ENCODE measurements at places on chromosomes 5 and 9.

- no peak for DNase-seq
Observed at GRCh38 chr5:145824040-145824439, 11.1 kb downstream of the PRELID2 start.

DNA sequence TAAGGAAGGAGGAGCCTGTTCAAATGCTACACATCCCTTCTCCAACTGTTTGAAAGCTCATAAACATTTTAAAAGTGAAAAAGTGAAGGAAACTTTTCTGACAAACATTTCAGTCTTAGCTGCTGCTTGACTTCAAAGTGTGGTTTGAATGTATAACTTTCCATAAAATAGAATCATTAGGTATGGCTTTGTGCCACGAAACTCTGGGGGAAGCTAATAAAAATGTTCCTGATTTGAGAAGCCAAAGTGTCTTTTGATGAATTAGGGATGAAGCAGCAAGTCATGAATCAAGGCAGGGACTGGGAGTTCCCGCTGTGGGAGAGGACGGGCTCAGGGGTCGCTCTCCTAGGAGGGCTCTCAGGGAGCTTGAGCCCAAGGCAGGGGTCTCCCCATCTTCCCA, 15.3 kb downstream of the MVB12B start:
- no peak for DNase-seq

GRCh38 chr9:76323490-76323889, 70.7 kb downstream of the RFK start:
- DNase-seq = no peak

DNA sequence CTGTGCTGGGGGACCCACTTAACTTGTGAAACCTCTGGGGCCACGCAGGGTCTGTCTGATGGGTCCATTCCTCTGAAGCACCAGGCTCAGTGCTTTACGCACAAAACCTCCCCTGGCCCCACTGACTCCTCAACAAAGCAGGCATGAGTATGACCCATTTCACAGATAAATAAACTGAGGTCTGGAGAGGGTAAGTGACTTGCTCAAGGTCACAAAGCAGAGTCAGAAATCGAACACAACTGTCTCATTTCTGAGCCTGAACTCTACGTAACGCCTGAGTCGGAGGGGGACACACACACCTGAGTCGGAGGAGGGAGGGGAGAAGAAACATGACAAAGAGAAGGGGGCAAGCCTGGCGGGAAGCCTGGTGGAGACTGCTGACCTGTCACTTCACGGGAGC, 48.0 kb upstream of the RAPGEF1 start:
- no peak for DNase-seq

- no peak for DNase-seq
Observed at GRCh38 chr5:179374506-179375235, 29.4 kb upstream of the ADAMTS2 start.

DNA sequence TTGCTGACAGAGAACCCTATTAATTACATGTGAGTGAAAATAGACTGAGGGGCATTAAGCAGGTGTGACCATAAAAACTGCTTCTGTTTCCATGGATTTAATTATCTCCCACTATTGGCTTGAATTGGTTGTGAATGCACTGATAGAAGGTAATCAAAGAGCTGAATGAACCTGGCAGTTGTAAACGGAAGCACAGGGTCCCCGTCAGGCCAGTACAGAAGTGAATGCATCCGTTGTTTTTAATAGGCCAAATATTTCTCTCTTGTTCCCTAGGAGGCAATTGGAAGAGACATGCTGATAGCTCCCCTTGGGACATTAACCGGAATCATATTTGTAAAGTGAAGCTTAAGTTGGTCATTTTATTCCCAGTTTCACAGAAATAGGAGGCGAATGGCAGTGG, 147.0 kb downstream of the CAVIN4 start:
- no peak for DNase-seq

- no peak for DNase-seq
Observed at GRCh38 chr5:135218486-135218755, 180.6 kb downstream of the MACROH2A1 start.

- DNase-seq = no peak
Observed at GRCh38 chr5:178182158-178182876, 4.9 kb downstream of the GMCL2 start.

- DNase-seq = no peak
Observed at GRCh38 chr5:25515525-25515924, 870.7 kb upstream of the CDH10 start.

GRCh38 chr5:176432707-176433106, 15.5 kb upstream of the FAF2 start:
- DNase-seq = no peak

GRCh38 chr5:31982621-31983020, 191.5 kb downstream of the GOLPH3 start:
- DNase-seq = no peak

DNA sequence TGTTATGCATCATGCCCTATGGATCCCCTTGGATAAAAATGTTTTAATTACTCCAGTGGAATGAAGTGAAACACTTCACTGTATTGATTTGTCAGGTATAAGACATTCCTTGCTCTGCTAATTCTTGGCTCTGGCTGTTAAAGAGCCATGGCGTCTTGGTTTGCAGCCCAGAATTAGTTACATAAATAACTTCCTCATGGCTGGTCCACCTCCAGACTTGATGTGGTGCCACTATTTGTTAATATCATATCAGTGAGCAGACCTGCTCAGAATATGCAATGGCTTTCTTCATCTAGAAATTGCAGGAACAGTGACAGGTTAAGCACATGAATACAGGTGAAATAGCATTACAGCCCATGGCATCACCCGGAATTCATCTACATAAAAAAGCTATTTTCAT, 446.9 kb upstream of the GRIN3A start:
- no peak for DNase-seq

Measured in memory B cell (primary cell).